ENCODE measurements at places on chromosomes 16 and 17.

- DNase-seq, result no peak
Measured at GRCh38 chr16:80107900-80108299, 432.9 kb upstream of the DYNLRB2 start.

GRCh38 chr17:31824766-31825360 lies 34.2 kb downstream of the COPRS start:
- no peak for DNase-seq

- DNase-seq, result no peak
Measured at GRCh38 chr16:68707340-68708152, 29.5 kb upstream of the CDH1 start.

DNA sequence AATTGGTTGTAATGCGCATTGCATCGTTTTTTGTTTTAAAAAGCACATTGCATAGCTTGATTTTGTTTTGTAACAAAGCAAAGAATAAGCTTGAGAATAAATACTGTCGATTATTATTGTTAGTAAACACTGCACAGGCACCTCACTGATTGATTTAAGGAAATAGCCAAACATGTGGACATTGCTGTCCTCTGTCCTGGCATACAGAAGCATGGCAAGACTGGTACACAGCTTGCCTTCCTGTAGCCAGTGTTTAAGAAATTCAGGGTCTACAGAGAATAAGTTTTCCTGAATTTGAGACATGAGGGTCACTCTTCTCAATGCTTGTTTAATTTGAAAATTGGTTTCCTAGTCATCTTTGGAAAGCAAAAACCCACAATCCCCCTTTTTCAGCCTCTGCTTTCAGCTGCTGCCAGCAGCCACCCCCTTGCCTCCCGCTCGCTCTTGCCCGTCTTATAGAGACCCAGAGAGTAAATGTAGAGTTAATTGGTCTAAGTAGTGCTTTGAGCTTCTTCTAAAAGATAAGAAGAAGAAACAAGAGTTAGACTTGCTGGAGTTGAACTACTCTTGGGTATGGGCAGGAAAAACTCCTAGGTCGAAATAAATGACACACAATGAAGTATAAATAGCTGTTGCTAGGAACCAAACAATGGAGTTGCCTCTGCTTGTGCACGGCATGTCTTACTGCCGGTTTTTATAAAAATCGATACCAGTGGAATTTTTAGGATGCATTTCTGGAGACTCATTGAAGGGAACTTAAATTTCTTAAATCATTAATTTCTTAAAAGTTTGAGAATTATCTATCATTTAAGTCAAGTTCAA lies 116.6 kb downstream of the MRTFB start:
- no peak for DNase-seq

DNA sequence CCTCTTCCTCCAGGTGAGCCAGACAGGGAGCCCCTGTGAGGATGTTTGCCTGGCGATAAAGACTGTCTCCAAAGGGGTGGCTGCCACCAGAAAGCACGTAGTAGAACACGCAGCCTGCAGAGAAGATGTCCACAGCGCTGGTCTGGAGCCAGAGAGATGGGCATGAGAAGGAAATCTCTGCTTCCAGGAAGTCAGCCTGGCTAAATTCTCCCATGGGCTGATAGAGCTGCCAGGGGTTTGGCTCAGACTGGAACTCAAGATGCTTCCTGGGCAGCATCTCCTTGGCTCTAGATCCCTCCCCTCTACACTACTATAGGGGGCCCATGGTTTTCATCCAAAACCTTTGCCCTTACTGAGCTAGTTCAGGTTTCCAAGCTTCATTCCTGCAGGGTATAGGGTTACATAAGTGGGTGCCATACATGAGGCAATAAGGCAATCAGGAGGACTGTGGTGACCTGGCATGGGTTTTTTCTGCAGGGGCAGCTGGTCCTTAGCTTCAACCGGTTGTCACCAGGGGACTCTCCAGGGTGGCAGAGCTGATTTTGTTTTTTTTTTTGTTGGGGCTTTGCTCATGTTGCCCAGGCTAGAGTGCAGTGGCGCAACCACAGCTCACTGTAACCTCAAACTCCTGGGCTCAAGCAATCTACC lies 13.6 kb downstream of the PLK1 start:
- DNase-seq, result no peak

GRCh38 chr17:68512960-68513474 lies 787 bp downstream of the PRKAR1A start:
- DNase-seq, result no peak
